ENCODE measurements at places on chromosomes 1 and 21. TPM values are rescaled to one million over a fixed set of nuclear protein-coding genes. Genes with fewer than 3 reads are reported as not detected.

The CD46 gene
- 115 TPM for total RNA-seq

DNA sequence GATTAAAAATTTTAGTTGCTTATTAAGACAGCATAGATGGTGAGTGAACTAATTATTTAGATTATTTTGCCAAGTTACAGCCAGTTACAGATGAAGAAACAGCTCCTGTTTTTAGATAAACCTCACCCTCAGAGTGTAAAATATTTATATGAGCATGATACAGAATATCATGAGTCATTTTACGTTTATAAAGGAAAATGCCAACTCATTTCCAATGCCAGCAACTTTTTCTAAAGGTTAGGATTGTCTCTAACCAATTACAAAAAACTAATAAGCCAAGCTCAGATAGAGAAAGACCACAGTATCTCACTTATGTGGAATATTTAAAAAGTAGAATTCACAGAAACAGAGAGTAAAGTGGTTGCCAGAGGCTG is 590.1 kb downstream of the LTN1 start:
- H3K27ac ChIP-seq, result no peak overlapping the region
- no peaks in the 10 kb centered on the region for H3K4me1 ChIP-seq
- no peak overlapping the region for H3K4me3 ChIP-seq
- no peak for DNase-seq
- H3K27me3 ChIP-seq, result no peaks in the 10 kb centered on the region

The CLCA1 gene
- total RNA-seq, result not detected

The CELA3B gene
- not detected for total RNA-seq

The MRTO4 gene
- 12.0 TPM for total RNA-seq

The TRNAU1AP gene
- 24.2 TPM for total RNA-seq

GRCh38 chr1:43518935-43519686 is 11.6 kb upstream of the PTPRF start:
- peaks cover 40% of the 10 kb centered on the region for H3K27me3 ChIP-seq
- H3K36me3 ChIP-seq, result no peaks in the 10 kb centered on the region
- no peak for DNase-seq
- H3K4me3 ChIP-seq, result no peak overlapping the region

GRCh38 chr1:203140743-203141520 is 13.4 kb downstream of the ADORA1 start:
- no peak overlapping the region for H3K27ac ChIP-seq
- H3K27me3 ChIP-seq, result peaks cover 2% of the 10 kb centered on the region
- peaks cover 4% of the 10 kb centered on the region for H3K4me1 ChIP-seq
- no peak overlapping the region for H3K4me3 ChIP-seq

DNA sequence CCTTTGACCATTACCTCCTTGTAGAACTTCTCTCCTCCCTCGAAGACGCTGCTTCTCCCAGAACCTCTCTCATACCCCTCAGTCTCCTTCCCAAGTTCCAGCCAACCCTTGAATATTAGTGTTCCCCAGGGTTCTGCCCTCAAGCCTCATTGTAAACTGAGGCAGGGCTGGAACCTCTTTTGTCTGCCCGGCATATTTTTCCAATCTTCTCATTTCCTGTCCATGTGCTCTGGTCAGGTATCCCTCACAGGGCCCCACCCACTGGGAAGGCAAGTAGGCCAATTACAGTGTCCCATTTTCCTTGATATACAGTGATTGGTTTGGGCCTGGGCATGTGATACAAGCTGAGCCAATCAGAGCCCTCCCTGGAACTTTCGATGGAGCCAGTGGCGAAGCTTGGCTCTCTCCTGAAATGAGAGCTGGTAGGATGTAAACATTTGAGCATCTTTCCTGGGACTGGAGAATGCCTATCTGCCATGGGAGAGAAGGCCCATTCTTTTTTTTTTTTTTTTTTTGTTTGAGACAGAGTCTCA is 57.1 kb upstream of the ID3 start:
- H3K4me3 ChIP-seq, result no peak overlapping the region
- no peak overlapping the region for H3K27ac ChIP-seq
- peaks cover 94% of the 10 kb centered on the region for H3K4me1 ChIP-seq
- no peak for DNase-seq

The KCNQ4 gene
- total RNA-seq, result 0.25 TPM

GRCh38 chr21:15130751-15131150 is 66.0 kb upstream of the NRIP1 start:
- H3K27me3 ChIP-seq, result no peaks in the 10 kb centered on the region
- no peak overlapping the region for H3K27ac ChIP-seq
- H3K4me3 ChIP-seq, result no peak overlapping the region
- H3K36me3 ChIP-seq, result no peaks in the 10 kb centered on the region
- H3K4me1 ChIP-seq, result no peaks in the 10 kb centered on the region

- peaks cover 7% of the 10 kb centered on the region for H3K4me1 ChIP-seq
- no peak overlapping the region for H3K27ac ChIP-seq
- no peak for DNase-seq
Observed at GRCh38 chr1:147177611-147178380, 5.5 kb upstream of the PRKAB2 start.

- H3K27ac ChIP-seq, result no peak overlapping the region
- DNase-seq, result no peak
- peaks cover 36% of the 10 kb centered on the region for H3K27me3 ChIP-seq
- no peaks in the 10 kb centered on the region for H3K4me1 ChIP-seq
Observed at GRCh38 chr1:157312082-157312812, 174.1 kb upstream of the ETV3 start.

- H3K36me3 ChIP-seq, result no peaks in the 10 kb centered on the region
- H3K4me3 ChIP-seq, result no peak overlapping the region
- H3K4me1 ChIP-seq, result peaks cover 3% of the 10 kb centered on the region
- DNase-seq, result no peak
Observed at GRCh38 chr1:53576866-53577760, 117.9 kb downstream of the DMRTB1 start.

The MXRA8 gene
- 2.9 TPM for total RNA-seq

DNA sequence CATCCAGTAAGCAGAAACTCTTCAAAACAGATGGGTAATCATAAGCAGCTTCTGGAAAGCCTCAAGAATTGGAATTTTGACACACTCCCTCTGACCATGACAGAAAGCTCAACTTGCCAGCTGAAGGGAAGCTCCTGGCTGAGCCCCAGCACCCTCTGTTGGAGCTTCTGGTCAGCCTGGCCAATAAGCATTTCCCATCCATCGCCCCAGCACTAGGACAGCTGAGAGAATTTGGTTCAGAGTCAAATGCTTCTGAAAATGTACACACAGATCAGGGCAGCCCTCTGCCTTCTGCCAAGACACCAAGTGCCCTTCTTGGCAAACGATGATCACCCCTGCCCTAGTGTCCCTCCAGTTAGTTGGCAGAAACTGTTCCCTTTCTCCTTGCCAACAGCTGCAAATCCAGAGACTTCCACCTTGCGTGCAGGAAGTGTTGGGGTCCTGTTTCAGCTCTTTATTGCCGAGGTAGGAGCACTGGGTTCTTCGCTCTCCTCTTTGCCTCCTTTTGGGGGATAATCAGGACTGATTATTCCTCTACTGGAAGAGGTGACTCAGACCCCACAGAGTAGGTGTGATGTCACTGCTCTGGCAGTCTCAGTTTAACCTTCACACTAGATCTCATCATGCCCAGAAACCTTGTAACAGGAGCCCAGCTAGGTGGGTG is 11.9 kb downstream of the PIGV start:
- peaks cover 35% of the 10 kb centered on the region for H3K4me1 ChIP-seq
- no peak for DNase-seq
- H3K27me3 ChIP-seq, result no peaks in the 10 kb centered on the region
- peak overlapping the region; percentile 67 for H3K27ac ChIP-seq
- no peak overlapping the region for H3K4me3 ChIP-seq

DNA sequence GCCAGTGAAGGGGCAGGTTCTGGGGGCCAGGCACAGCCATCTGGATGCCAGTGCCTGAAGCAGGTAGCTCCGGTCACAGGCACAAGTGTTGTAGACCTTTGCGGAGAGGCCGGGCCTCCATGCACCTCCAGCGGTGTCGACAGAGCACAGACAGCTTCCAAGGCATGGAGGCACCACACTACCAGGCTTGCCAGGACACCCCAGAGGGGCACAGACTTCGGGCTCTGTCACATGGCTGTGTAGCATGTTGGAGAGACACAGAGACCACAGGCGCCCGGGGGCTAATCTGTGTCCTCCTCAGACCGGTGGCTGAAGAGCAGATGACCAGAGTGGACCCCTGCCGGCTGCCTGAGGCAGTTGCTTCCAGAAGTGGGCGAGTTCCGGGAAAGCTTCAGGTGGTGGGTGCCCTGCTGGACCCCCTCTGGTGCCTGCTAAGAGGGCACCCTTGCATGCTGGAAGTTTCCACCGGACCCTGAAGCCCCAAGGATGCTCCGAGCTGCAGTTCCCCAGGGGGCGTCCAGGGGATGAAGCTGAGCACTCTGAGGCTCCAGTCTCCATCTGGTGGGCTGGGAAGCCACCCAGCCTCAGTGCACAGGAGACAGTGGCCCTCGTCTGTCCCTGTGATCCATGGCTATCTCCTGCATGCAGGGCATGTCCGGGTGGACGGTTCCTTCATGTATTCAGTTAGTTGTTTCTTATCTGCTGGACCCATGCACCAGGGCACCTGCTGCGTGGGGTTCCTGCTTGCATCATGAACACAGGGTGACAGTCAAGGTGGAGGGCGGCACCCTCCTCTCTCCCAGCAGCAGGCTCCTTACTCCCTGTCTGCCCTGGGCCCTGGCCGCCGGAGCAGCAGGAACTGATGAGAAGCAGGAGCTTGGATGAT is 82.4 kb downstream of the OBSCN start:
- no peak overlapping the region for H3K27ac ChIP-seq
- no peak overlapping the region for H3K4me3 ChIP-seq
- H3K4me1 ChIP-seq, result no peaks in the 10 kb centered on the region
- DNase-seq, result no peak
- H3K36me3 ChIP-seq, result peaks cover 5% of the 10 kb centered on the region

The AGTRAP gene
- 21.3 TPM for total RNA-seq

DNA sequence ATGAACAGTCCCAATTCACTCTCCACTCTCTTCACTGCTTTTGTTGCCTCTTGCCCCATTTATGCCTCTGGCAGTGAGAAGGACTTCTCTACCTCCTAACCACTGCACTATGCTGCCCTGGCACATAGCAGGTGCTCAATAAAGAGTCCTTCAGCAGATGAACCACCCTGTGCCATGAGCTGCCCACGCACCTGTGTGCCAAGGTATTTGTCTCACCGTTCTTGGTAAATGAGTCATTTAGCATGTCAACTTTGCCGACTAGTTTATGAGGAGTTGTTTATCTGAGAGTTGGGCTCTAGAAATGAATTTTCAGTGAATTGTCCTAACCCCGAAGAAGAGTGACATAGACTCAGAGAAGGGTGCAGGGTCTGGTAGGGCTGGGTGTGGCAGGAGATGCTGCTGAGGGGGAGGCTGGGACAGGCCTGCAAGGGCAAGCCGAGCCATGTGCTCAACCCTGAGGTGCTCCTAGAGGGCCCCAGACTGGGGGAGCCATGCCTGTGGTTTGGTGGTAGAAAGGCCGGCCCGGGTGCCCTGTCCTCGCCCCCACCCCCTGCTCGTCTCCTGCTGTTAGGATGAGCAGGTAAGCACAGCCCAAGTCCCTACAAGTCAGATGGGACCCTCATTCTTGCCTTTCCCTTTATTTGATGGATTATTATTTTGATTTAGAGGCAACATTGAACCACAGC is 654.5 kb downstream of the MATN1 start:
- H3K27ac ChIP-seq, result no peak overlapping the region
- DNase-seq, result no peak
- H3K4me1 ChIP-seq, result no peaks in the 10 kb centered on the region
- no peak overlapping the region for H3K4me3 ChIP-seq
- H3K27me3 ChIP-seq, result no peaks in the 10 kb centered on the region

GRCh38 chr1:10641976-10642375 is 154.5 kb downstream of the CASZ1 start:
- no peaks in the 10 kb centered on the region for H3K27me3 ChIP-seq
- DNase-seq, result no peak
- H3K27ac ChIP-seq, result no peak overlapping the region
- H3K4me3 ChIP-seq, result no peak overlapping the region
- H3K36me3 ChIP-seq, result peaks cover 2% of the 10 kb centered on the region
- peaks cover 6% of the 10 kb centered on the region for H3K4me1 ChIP-seq

DNA sequence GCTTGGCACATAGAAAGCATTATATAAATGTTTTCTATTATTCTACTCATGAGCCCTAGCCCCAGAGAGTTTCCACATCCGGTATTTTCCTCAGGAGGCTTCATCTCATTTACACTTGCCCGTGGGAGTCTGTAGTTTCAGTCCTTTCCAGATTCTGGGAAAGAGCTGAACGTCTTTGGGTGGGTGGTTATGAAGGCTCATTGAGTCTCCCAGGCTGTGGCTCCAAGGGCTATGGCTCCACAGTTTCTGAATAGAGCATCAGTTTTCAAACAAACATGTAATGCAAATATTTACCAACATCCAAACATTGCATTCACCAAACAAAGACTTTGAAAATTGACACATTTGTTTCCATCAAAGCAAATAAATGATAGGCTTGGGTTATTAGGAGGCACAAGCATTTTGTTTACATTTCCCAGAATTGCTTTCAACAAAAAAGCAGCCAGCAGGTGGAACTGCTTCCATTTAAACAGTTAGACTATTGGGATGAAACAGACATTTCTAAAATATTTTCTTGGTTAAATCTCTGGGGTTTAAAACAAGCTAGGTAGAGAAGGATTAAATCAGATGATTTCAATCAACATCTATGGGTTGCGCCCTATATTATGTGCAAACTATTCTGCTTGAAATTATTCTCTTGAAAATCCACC is 1.3 kb upstream of the LEMD1 start:
- no peaks in the 10 kb centered on the region for H3K4me1 ChIP-seq
- H3K27me3 ChIP-seq, result peaks cover 6% of the 10 kb centered on the region
- H3K36me3 ChIP-seq, result no peaks in the 10 kb centered on the region
- no peak overlapping the region for H3K27ac ChIP-seq
- no peak overlapping the region for H3K4me3 ChIP-seq
- no peak for DNase-seq

- DNase-seq, result no peak
- H3K27ac ChIP-seq, result no peak overlapping the region
- H3K27me3 ChIP-seq, result no peaks in the 10 kb centered on the region
Observed at GRCh38 chr21:35179990-35180540, 131.0 kb upstream of the RUNX1 start.

DNA sequence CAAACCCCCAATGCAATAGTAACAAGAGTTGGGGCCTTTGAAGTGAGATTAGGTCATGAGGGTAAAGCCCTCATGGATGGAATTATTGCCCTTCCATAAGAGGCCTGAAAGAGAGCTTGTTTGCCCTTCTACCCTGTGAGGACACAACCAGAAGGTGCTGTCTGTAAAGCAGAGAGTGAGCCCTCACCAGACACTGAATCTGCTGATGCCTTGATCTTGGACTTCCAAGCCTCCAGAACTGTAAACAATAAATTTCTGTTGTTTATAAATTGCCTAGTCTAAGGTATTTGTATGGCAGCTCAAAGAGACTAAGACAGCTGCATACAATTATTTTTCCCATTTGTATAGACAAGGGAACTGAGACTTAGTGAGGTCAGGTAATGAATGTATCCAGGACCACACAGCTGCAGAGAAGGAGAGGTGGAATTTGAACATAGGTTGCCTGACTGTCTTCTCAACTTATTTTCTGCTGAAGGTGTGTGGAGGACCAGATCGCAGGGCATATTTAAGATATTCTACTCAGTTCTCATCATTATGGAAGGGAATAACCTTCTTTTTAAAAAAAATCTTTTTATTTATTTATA is 18.7 kb downstream of the IL23R start:
- H3K36me3 ChIP-seq, result no peaks in the 10 kb centered on the region
- no peaks in the 10 kb centered on the region for H3K4me1 ChIP-seq
- H3K27ac ChIP-seq, result no peak overlapping the region
- H3K4me3 ChIP-seq, result no peak overlapping the region
- no peaks in the 10 kb centered on the region for H3K27me3 ChIP-seq
- no peak for DNase-seq

The SUSD4 gene
- total RNA-seq, result 13.0 TPM
